ENCODE measurements at places on chromosomes 7 and 10.

DNA sequence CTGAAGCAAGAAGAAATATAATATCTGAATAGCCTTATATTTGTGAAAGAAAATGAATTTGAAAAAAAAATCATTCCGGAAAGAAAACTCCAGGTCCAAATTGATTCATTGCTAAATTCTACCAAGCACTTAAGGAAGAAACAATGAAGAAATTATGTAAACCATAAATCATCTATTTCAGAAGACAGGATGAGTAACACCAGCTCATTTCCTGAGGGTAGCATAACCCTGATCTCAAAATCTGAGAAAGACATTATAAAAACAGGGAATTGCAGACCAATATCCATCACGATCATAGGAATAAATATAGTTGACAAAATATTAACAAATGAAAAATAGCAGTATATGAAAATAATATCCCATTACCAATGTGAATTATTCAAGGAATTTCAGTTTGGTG lies 70.1 kb upstream of the RAB18 start:
- DNase-seq: no peak

DNA sequence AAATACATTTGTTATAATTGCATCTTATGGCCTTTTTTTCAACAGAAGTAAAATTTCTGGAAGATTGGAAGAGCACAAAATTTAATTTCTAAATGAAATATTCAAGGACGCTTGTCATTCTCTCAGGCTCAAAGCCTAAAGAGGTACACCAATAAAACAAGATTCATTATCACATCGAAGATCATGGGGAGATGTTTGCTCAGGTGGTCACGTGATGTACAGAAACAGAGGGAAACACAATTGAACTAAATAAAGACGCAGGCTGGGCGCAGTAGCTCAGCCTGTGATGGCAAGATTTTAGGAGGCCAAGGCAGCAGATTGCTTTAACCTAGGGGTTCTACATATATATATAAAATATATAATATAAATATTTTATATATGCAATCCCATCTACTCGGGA lies 37.3 kb upstream of the TMEM254 start:
- DNase-seq: no peak

- no peak for DNase-seq
These were observed 195.5 kb downstream of the TRIL start for GRCh38 chr7:28762651-28763050.

GRCh38 chr7:106165337-106165736 lies 53.2 kb upstream of the SYPL1 start:
- no peak for DNase-seq

DNA sequence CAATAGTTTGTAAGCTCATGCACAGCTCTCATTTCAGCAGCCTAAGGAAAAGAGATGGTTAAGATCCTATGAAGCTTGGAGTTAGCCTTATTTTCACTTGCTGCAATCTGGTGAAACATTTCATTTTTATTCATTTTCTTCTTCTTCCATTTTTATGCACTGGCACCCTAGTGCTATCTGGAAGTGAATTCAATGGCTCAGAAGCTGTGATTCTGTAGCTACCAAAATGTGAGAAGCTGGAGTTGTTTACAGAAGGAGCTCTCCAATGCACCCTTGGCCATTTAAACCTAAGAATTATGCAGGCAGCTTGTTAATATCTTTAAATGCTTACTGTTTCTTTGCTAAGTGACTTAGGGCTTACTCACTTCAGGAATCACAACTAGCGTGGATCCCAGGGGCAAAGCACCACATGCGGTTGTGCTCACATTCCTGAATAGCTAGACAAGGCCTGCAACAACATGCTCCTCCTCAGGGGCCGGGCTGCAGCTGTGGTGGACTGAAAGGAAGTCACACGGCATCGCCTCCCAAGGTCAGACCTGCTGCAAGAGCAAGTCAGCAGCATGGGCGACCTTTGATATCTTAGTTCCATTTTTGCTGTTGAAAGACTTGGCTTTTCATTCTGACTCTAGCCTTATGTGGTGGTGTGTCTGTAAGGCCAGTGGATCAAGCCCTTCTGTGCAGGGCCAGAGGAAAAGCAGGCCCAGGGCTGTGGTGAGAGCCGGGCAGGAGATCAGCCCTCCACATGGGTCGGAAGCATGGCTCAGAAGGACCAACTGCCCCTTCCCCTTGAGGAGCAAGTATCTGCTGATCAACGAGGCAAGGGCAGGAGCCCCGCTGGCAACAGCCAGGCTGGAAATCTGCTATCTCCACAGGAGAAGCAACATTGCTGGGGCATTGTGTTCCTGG lies 91.9 kb upstream of the MBL2 start:
- no peak for DNase-seq

DNA sequence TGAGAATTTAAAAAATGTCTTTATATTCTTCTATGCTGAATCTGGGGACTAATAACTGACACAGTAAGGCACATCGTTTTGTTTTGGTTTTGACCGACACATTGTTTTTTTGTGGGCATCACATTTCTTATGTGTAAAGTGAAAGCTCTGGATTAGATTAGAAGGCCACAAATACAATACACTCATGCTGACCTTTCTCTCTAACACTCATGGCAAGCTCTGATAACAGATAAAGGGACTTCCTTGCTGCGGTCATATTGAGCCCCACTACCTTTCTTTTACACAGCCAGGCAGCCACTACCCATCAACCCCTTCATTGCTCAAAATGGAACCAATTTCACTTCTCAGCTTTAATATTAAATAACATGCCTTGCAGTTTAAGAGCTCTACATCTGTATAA lies 26.0 kb downstream of the PPP1R3A start:
- no peak for DNase-seq

DNA sequence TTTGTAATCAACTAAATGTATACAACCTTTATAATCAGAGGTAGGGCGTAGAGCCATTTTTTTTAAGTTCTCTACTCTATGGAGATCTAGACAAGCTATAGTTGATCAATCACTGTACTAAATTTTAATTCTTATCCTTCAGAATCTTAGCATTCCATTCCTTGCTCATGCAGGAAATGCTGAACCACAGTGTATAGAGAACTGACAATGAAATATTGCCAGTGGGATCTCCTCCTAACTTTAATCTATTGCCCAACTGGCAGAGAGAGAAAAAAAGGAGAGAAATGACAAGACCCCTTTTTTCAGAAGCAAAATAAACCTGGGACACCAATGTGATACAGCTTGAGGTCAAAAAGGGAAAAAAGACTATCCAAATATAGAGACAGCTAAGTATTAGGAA lies 26.4 kb upstream of the PPP3CB start:
- no peak for DNase-seq

- DNase-seq: peak; percentile 77
These were observed 34.2 kb upstream of the TCF7L2 start for GRCh38 chr10:112915590-112916572.
